AML-193 (cell line): ENCODE measurements at places on chromosomes 13 and 19.
A peak's percentile ranks its signal among the peaks of the same experiment; 100 is the strongest.

- no peak for DNase-seq
Observed at GRCh38 chr13:43348397-43348796, 325.0 kb downstream of the DNAJC15 start.

- DNase-seq: no peak
Observed at GRCh38 chr19:16591803-16592556, 19.8 kb upstream of the SLC35E1 start.

DNA sequence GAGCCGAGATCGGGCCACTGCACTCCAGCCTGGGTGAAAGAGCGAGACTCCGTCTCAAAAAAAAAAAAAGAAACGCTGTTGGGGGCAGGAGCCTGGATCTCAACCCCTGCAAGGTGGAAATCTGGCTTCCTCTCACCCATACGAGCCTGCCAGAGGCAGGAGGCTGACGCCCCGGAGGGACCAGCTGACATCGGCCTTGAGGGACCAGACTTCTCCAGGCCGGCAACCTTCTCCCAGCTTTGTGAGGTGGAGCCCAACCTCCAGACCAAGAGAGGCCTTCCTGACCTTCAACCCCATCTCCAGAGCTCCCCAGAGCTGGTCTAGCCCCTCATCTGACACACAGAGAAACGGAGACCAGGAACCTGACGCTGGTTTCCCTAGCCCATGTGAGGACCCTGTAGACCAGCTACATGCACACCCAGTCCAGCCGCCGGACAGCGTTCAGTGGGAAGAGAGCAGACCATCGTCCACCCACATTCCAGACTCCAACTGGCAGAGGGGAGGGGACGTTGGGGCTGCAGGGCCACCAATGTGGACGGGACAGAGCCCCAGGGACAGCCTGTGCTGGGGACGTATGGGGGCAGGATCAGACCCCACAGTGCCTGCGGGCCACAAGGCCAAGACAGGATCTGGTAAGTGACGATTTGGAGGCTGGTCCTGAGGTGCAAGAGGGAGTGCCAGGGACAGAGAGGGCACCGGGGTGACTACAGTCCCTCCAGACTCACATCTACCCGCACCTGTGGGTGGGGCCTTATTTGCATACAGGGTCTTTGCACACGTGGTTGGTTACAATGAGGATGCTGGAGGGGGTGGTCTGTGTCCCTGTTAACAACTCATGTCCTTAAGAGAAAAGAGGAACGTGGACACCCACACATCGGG lies 11.4 kb downstream of the SBNO2 start:
- no peak for DNase-seq

DNA sequence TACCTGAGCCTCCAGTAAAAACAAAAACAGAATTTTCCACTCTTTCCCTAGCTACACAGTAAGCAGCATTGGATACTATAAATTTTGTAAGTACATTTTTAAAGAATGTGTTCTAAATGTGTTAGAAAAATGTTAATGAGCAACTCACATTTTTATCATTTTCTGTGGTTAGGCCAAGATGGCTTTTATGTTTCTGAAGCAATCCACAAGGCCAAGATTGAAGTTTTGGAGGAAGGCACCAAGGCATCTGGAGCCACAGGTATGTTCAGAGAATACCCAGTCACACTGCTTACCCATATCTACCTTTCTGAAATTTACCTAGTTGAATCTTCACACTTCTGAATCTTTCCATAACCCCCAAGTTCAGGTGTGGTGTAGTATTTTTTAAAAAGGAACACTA lies 21.6 kb downstream of the SERPINE3 start:
- no peak for DNase-seq

GRCh38 chr19:32174386-32175113 lies 170.9 kb upstream of the ZNF507 start:
- DNase-seq: no peak

DNA sequence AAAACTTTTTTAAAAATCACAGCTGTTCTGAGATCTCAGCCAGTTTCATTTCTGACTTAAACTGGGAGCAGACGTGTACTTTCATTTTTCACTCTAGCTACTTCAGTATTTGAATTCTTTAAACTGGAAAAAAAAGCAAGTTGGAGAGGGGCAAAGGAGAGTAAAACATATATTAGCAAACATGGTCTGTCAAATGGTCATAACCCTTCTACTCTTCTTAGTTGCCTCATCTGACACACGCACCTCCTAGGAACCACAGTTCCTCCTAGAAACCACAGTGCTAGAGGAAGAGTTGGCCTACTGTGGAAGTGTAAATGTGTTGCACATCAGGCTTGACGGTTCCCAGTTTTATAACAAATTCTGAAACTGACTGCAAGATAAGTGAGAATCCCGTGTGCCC lies 47.2 kb downstream of the TM9SF2 start:
- peak; percentile 14 for DNase-seq
